ENCODE measurements at places on chromosomes 7 and 10.

DNA sequence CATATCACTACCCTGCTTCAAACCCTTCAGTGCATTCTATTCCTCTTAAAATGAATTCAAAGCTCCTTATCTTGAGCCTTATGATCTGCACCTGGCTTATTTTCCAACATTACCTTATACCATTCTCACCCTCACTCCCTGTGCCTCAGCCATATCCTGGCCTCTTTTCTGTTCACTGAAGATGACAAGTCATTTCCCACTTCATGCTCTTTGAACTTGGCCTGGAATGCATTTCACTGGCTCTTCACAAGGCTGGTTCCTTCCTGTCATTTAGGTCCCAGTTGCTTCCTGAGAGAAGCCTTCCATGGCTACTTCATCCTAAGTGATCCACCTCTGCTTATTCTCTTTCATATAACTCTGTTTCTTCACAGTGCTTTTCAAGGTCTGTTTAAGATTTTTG lies 3.2 kb upstream of the LIPF start:
- DNase-seq: no peak

DNA sequence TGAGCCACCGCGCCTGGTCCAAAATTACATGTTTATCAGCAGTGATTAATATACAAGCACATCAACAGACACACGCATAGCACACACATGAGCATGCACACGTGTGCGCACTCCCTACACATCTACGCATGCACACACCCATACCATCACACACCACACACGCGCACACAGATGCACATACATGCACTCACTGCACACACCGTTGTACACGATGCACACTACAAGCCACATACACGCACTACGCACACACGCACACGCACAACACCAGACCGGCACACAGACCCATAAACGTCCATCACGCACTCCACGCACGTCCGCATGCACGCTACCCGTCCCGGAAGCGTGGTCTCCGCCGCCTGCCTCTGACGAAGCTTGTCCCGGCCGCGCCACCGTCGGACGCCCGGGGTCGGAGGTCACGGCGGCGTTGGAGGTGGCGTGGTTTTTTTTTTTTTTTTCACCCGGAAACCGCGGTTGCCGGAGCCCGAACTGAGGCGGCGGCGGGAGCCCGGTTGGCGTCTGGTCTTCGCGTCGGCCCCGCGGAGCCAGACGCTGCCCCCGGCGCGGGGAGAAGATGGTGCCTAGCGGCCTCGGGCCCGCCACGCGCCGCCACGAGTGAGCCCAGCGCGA lies at the start of gene TMEM248:
Gene TMEM248 (plus strand): TSS at position 457 of the 627 bp plus-strand sequence. CDS start 20,641 bp downstream, outside the sequence.
- peak; percentile 87 for DNase-seq

GRCh38 chr10:118106426-118106825 lies 59.7 kb upstream of the RAB11FIP2 start:
- peak; percentile 58 for DNase-seq

- no peak for DNase-seq
Measured at GRCh38 chr10:132517951-132518521, 19.6 kb upstream of the INPP5A start.

DNA sequence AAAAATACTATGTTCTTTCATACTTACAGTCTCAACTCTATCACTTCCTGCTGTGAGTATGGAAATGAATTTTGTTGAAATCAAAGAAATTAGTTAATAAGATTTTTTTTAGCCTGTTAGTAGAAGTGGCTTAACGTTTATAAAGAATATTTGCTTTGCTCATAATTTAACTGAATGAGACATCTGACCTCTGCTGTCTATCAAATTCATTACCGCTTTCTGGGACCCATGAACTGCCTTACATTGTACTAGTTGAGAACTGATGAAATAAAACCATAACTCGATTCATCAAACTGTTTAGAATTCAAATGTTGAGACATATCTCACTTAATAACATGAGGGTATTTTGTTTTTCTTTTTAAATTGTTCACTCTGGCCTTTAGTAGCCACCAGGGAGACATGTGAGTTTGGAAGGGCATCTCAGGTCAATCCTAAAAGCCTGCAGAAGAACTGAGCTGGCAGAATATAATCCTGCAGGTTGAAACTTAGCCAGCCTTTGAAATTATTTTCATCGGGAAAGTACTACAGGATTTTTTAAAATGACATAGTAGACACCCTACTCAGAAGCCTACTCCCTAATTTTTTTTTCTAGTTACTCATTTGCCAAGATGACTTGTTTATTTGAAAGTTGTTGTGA lies 78.7 kb downstream of the KIAA1217 start:
- DNase-seq: no peak

DNA sequence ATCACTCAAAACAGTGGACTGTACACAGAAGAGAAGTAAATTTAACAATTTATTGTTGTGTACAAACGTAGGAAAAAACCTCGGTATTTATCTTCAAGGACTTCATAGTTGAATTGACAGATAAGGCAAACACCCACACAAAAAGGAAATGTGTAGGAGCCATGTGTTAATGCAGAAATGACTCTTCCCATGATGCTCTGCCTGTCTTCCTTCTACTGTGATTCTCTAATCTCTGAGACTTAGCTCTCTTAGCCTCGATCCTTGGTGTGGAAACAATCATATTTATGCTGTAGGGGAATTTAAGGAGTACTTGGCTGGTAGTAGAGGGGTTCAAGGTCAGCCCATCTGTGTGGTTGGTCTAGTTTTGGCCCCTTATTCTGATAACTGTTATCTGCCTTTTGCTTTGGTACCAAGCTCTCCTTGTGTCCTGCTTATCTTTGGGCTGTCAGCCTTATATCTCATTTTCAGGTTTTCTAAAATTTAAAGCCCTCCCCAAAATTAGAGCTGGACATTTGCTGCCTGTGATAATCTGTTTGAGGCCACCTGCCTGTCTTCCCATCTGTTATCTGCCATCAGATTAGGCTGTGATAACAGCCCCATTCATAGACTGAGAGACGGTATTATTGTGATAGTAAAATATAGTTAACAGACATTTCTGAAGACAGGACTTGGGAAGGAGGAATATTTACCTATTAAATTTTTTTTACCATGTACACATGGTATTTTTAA lies 81.7 kb downstream of the GPR85 start:
- no peak for DNase-seq

GRCh38 chr10:22679608-22680007 lies 34.8 kb downstream of the PIP4K2A start:
- no peak for DNase-seq

GRCh38 chr10:98460837-98461499 lies 14.2 kb upstream of the HPS1 start:
- peak; percentile 75 for DNase-seq

- DNase-seq: no peak
Measured at GRCh38 chr10:32882076-32882475, 76.0 kb downstream of the ITGB1 start.

GRCh38 chr7:38428041-38428440 lies 154.6 kb upstream of the TARP start:
- DNase-seq: no peak

DNA sequence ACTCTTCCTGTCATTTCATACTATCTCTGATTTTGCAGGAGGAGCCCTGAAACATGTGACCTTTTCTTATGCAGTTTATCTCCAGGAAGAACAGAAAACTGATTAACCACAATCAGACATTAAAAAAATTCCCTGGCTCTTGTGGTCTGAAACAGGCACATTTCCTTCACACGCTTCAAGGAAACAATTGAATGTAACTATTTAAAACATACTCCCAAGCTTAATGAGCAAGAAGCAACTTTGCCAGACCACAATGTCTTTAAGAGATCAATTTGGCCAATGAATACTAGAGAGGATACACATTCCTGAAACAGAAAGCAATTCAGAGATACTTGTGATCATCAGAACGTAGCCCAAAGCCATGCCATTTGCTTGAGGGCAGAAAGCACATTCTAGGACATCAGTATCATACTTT lies 65.8 kb downstream of the PIP4K2A start:
- no peak for DNase-seq

DNA sequence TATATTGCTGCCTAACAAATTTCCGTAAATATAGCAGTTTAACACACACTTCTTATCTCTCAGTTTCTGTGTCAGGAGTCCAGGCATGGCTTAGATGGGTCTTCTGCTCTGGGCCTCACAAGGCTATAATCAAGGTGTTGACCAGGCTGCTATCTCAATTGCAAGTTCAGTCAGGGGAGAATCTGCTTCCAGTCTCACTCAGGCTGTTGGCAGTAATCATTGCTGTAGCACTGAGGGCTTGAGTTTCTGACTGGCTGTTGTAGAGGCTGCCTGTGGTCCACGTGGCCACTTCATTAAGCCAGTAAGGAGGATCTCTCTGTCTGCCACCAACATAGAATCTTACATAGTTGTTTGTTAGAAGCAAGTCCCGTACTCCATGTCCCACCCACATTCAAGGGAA lies 138.4 kb downstream of the ST7 start:
- DNase-seq: no peak

DNA sequence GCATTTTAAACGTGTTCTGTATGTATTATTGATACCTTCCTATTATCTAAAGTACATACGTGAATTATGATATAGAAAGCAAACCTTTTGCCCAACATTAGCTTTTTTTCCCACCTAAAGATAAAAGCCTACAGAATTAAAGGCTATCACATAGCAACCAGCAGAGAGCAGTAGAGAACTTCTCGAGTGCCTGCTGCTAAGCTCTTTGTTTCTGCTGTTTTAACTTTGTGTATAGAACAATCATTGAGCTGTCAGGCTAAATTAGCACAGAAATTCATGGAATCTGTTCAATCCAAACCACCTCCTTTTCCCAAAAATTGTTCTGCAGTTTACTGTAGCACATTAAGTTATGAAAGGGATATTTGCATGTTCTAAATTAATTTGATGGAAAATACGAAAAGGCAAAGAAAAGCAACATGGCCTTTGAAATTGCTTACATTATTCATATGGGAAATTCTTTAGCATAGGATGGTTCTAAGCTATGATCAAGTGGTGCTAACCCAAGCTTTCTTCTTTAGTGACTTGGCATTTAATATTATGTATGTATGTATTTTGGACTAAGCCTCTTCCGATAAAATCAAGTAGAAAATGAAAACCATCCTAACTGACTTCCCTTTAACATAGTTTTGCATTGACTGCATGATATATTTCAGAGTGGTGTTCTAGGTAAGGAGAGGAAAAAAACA lies 1288.5 kb downstream of the GATA3 start:
- no peak for DNase-seq

- DNase-seq: no peak
Measured at GRCh38 chr10:98589691-98590090, 143.0 kb upstream of the HPS1 start.

DNA sequence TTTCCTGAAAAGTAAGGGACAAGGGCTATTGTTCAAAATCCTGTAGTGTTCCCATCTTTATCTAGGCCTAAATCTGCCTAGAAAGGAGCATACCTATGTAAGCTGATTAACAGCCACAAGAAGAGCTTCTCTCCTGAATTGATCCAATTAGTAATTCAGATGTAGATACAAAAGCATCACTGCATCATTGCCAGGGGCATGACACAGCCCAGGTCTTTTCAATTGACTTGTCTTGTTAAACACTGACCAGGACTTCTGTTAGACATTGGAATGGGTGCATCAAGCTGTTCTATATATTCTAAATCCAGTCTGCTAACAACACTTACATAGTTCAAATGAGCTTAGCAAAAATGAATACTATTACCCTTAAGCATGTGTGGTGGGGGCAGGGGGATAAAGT lies 589.2 kb downstream of the INHBA start:
- no peak for DNase-seq

DNA sequence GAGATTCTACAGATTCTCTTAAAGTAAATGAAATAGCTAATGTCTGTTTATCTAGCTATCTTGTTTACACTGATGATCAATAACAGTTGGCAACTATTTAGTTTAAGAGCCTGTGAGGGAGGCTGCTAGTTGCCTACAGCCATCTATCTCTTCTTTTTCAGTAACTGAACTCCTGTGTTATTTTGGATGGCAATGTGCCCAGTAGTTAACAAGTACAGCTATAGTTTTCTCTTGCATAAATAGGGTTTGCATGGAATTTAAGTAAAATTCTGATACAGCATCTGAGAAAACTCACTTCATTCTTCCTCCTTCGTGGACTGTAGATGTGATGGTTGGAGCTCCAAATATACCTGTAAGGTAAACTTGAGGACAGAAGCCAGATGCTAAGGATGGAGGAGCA lies 219.5 kb upstream of the POT1 start:
- DNase-seq: no peak

- DNase-seq: no peak
Measured at GRCh38 chr7:38284553-38284952, 11.1 kb upstream of the TARP start.

DNA sequence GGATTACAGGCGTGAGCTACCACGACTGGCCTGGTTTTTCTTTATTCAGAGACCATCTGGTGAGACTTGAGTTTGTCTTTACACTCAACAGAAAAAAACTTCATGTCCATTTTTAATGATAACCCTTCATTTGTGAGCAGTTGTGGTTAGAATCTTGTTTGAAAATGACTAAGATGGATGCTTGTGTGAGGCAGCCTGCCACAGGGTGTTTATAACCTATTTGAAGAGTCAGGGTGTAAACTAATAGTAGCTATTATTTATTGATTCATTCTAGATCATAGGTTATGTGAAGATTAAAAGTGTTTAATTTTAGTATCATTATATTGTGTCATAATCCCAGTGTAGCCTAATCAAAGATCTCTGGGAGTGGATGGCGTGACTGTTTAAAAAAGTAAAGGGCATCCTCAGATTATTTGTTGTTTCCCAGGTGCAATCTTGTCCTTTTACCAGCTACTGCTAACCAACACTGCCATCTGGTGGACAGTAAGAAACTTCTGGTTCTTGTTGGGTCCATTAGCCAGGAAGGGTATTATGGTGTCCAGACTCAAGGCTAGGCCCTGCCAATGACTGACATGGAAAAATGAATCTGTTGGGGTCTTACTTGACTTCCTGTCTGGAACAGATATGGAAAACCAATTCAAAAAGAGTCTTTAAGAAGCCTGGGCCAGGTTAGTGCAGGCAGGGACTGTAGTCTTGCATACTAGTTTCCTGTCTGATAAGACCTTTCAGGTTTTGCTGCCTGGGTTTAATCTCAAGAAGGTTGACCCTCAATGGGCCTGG lies 24.9 kb downstream of the NRBF2 start:
- peak; percentile 56 for DNase-seq

DNA sequence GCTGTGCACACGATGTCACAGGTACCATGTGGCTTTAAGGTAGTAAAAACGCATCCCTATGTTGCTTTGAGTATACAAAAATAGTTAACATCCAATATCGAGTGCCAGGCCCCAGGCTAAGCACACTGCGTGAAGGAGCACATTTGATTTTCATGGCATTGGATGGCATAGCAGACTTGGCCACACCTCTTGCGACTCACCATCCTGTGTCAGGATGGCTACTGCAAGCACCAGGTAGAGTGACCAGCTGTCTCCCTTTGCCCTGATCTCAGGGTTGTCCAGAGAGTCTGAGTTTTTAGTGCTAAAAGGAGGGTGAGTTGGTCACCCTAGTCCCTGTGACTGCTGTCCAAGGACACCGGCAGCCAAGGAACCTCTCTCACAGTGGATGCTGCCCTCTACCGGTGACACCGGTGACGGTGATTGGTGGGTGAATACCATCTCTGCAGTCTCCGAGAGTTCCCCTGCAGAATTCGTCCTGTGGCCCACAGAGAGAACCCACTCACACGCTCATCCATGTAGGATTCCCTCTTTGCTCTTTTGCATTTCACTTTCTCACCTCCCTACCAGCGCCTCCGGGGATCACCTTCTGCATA lies 76.1 kb downstream of the BICC1 start:
- DNase-seq: no peak
